ENCODE measurements at places on chromosomes 4 and X.
A peak's percentile ranks its signal among the peaks of the same experiment; 100 is the strongest.

GRCh38 chrX:122220644-122221373 lies 963.3 kb upstream of the GRIA3 start:
- no peak for DNase-seq

DNA sequence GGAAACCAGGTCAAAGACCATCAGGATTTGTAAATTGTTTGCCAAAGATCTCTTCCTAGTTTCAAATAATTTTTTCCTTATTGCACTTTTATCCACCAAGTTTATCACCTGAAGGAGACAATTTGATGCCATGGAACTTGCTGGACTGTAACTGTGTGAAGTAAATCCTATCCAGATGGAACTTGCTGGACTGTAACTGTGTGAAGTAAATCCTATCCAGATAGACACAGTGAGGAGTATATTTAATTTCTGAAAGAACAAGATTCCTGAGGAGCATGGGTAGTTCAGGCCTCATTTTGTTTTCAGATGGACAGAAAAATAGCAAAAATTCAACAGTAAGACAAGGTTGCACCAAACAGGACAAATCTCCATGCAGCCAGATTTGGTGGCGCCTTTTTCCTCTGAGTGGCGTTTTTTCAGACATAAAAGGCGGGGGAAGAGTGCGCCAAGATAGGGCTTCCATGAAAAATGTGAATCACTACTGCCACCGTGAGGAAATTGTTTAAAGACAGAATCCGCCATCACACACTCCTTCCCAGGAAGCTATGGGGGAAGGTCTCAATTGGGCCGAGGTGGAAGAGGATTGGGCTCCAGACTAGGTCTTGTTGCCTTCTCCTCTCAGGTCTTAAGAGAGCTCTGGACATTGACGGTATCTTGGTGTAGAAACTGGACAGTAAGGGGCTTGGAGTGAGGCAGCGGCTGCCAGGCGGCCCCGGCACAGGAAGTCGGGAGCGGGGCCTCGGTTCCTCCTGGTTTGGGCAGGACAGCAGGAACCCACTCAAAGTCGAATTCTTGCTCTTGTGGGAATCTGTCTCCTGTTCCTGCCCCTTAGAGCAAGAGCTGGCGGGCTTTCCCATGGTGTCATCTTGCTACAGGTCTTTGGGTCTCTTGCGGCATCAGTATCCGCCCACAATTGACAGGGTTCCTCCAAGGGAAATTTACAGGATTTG lies 234.7 kb downstream of the OR13H1 start:
- DNase-seq = no peak

GRCh38 chrX:53071604-53072417 lies 10.4 kb upstream of the TSPYL2 start:
- DNase-seq = peak; percentile 55

DNA sequence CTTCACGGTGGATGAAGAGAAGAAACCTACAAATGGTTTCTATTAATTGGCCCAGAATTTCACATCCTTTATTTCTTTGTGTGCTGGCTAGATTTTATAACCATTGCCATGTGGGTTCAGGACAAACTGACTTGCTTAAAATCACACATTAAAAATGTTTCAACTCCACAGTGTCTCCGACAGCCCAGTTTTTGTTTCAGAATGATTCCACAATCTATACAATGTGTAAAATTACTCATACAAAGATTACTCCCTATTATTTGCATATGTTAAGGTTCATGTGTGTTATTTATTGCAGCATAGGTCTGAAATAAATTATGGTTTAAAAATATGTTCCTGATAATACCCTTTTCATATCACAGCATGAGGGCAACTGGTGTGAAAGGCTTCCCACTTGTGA lies 20.6 kb downstream of the DCHS2 start:
- DNase-seq = no peak

GRCh38 chr4:119626943-119627266 lies 1.7 kb downstream of the PDE5A start:
- DNase-seq = no peak

- DNase-seq = no peak
Observed at GRCh38 chr4:143230683-143231082, 46.0 kb downstream of the USP38 start.

GRCh38 chr4:147842573-147842972 lies 110.7 kb downstream of the ARHGAP10 start:
- DNase-seq = no peak

DNA sequence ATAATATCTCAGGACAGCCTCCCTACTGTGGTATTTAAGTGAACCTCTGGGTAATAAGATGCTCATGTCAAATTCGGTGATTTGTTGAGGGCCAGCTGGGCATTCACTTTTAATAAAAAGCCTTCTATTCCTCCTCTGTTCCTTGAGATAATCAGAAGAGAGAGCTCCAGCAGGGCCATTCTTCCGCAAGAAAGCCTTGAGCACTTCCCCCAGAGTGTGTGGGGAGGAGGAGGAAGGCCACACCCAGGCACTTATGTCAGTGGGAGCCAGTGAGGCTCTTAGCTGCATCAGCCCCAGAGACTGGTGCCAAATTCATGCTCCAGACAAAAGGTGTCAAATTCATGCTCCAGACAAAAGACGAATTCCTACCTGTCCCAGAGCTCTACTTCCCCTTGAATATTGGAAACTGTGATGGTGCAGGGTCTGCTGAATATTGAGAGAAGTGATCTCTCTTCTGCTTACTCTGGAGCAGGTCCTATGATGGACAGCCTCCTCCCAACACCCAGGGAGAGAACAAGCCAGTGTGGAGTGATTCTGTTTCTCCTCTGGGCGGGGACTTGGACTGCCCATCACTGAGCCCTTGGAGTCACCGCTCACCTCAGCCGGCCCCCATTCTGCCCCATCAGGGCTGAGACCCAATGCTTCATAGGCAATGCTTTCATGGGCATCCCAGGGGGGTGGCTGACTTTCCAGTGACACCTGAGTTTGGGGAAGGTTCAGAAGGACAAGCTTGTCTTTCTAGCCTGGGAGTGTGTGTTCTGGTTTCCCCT lies 68.1 kb downstream of the FHDC1 start:
- no peak for DNase-seq

GRCh38 chr4:98237204-98237603 lies 24.0 kb upstream of the RAP1GDS1 start:
- no peak for DNase-seq

- no peak for DNase-seq
Observed at GRCh38 chr4:149031399-149031798, 589.2 kb upstream of the NR3C2 start.

GRCh38 chr4:90007494-90008167 lies 113.0 kb downstream of the MMRN1 start:
- DNase-seq = no peak

Measured in right forelimb (tissue), 1 donor.